DMS79 (cell line): ENCODE measurements at places on chromosomes 4 and X.

- DNase-seq, result no peak
Observed at GRCh38 chr4:138749303-138749702, 266.3 kb upstream of the NOCT start.

- DNase-seq, result no peak
Observed at GRCh38 chrX:41828826-41829225, 94.5 kb downstream of the CASK start.

DNA sequence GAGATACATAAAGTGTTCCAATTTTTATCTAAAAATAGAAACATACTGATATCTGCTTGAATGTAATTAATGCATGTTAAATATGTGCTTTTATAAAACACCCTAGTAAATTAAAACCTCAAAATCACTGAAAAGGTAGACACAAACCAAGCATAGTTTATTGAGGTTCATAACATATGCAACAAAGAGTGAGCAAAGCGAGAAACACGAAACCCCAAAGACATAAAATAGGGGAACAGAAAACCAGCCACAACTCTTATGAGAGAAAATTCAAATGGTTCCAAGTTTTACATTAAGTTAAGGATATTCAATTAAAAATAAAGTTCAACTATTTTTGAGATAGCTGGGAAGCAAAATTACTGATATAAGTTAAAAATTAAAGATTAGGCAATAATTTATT lies 336.4 kb upstream of the AGA start:
- no peak for DNase-seq

DNA sequence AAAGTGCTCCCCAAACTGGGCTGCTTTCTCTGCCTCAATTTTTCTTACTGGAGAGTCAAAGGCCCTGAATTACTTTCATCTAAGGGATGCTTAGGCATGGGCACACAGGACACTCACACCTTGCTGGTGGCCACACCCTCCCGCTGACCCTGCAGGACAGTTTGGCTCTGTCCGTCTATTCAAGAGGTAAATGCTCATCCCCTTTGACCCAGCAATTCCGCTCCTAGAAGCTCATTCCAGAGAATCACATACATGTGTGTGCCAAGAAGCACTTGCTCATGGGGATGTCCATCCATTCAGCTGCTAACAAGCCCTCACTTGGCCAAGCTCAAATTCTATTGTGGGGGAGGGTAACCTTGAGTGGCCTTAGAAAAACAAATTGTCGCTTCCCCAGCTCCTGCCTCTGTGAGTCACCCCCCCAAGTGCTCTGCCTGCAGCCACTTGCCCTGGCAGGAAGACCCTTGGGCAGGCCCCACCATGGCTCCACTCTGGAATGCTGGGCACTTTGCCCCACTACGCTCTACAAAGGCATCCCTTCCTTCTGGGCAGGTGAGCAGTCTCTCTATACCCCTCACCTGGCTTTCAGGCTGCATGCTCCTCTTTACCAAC lies 54.5 kb downstream of the HTRA3 start:
- DNase-seq, result no peak
